Thymus (tissue), 14 donors: ENCODE measurements at places on chromosomes 11 and 22. TPM values are rescaled to one million over a fixed set of nuclear protein-coding genes. Genes with fewer than 3 reads are reported as not detected.

The APLNR gene
- total RNA-seq, result 8.7 TPM

The NNMT gene
- 0.99 TPM for total RNA-seq

The OR51I1 gene
- not detected for total RNA-seq

The LINC01488 gene
- total RNA-seq, result not detected

The CHST1 gene
- 0.80 TPM for total RNA-seq

The BIK gene
- 6.8 TPM for total RNA-seq

The UPB1 gene
- total RNA-seq, result 3.5 TPM

The UCP3 gene
- total RNA-seq, result 0.90 TPM

The CHRM4 gene
- 3.6 TPM for total RNA-seq

The OR5AN1 gene
- total RNA-seq, result not detected
